Dermis microvascular lymphatic vessel endothelial cell (primary cell): ENCODE measurements at places on chromosomes 6 and 20.

- no peak for DNase-seq
Measured at GRCh38 chr6:79780881-79781280, 149.8 kb downstream of the SH3BGRL2 start.

- DNase-seq: no peak
Measured at GRCh38 chr6:113432521-113433334, 424.4 kb upstream of the MARCKS start.

- no peak for DNase-seq
Measured at GRCh38 chr20:6040958-6041807, 12.7 kb downstream of the LRRN4 start.

DNA sequence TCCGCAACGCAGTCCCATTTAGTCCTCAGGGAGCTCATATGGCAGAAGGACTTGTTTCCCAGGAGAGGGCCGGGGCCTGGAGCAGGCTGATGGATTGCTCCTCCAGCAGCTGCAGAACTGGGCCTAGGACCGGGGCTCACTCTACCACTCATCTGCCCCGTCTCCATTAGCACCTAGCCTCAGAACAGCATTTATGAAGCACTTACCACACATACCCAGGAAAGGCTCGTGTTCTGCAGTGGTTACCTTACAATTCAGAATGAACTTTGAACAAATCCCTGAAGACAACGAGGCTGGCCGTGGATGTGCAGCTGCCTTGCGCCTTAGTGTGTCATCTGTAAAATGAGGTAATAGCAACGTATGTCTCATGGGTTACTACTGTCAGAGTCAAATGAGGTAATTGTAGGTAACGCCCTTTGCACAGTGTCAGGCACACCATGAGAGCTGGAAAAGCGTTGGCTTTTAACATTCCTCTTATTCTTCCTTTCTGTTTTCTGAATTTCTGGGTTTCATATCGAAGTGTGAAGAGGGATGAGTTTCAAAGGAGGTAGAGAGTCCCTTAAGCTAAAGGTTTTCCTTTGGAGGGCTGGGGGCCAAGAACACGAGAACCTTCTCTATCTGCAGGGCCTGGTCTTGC lies 46.3 kb upstream of the CD93 start:
- no peak for DNase-seq

GRCh38 chr20:34875642-34876405 lies 588 bp upstream of the ACSS2 start:
- peak; percentile 99 for DNase-seq

DNA sequence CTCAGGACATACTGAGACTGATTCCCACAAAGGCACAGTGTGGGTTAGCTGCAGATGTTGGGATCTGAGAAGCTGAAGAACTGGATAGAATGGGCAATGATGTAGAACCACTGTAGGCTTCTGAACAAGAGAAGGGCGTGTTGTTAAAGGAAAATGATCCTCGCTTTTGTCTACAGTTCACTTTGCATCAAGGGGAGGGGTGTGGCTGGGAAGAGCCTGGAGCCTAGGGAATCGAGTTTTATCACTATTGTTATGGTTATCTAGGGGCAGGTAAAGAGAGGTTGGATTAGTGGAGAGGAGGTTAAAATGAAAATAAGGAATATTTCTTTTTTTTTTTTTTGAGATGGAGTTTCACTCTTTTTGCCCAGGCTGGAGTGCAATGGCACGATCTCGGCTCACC lies 768.1 kb downstream of the KIF16B start:
- DNase-seq: no peak

GRCh38 chr20:61619751-61620150 lies 367.7 kb downstream of the CDH4 start:
- no peak for DNase-seq

DNA sequence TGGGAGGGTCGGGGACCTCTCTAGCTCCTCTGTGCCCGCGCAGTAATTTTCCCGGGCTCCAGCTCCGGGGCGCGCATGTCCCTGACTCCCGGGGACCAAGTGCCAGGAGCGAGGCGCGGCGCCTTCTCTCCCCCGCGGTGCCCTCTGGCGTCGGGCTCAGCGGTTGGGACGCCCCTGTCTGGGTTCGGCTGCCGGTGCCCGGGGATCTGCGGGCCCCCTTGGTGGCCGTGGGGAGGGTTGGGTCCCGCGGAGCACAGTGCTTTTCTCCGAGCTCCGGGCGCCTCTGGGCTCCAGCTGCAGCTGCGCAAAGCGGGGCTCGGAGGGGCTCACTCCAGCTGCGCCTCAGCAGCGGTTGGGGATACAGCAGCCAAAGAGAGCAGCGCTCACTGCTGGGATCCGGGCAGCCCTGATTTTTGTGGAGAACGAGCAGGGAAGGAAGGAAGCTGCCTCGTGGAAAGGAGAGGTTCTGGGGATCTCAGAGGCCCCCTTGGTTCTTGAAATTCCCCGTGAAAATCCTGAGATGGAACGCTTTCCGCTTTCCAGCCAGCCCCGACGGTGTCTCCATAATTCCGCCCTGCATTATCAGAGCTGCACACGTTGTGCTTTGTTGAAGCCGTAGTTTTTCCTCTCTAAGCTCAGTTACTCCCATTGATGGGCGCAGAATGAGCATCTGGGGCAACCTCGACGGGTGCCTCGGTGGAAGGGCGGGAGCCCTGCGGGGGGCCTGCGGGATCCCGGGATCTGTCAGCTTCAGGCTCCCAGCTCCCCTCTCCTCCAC lies 861 bp downstream of the PPP1R14C start:
- DNase-seq: no peak

GRCh38 chr6:12516070-12516469 lies 200.5 kb upstream of the PHACTR1 start:
- no peak for DNase-seq
